ENCODE measurements at places on chromosomes 5 and 9.
A peak's percentile ranks its signal among the peaks of the same experiment; 100 is the strongest.

DNA sequence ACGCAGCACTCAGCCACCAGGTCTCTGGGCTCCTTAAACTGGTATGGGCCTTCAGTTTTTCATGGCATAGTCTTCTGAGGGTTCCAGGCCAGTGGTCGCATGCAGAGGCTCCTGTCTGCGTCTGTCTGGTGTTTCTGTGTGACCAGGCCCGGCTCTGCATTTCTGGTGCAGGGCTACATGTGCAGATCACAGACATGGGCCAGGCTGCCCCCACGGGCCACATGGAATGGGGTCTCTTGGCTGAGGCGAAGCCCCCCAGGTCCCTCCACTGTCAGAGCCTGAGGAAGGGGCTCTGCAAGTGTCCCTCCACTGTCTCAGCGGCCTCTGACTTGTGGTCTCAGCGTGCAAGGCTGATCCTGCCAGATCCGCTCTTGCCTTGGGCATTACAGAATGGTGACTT, 15.6 kb upstream of the CARD19 start:
- no peak overlapping the region for H3K4me3 ChIP-seq
- no peak for DNase-seq
- H3K27ac ChIP-seq, result no peak overlapping the region
- no peaks in the 10 kb centered on the region for H3K36me3 ChIP-seq
- no peaks in the 10 kb centered on the region for H3K4me1 ChIP-seq
- H3K27me3 ChIP-seq, result no peaks in the 10 kb centered on the region

DNA sequence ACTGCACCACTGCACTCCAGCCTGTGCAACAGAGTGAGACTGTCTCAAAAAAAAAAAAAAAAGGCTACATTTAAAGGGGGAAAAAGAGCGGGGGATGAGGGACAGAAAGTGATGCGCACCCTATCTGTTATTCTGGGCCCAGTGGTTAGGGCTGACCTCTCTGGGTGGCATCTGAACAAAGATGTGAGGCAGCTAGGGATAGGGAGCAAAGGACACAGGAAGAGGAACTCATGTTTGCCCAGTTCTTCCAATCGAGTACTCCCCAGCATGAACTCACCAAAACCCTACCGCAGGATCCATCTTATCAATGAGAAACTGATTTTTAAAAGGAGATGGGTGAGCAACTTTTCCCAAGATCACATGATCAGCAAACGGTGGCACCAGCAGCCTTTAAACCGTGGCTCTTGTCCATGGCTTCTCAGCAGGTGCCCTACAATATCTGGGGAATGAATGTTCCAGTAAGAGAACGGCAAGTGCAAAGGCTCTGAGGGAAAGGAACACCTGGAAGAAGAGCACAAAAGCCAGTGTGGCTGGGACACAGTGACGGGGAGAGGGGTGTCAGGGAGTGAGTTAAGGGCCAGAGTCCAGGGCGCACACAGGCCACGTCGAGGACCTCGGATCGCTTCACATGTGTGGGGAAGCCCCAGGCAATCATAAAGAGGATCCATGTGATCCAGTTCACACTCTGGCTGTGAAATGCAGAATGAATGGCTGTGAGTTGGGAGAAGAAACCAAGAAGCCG, 22.0 kb downstream of the RAPGEF1 start:
- no peak for DNase-seq
- H3K27ac ChIP-seq, result peak overlapping the region; percentile 24
- H3K36me3 ChIP-seq, result no peaks in the 10 kb centered on the region
- peaks cover 7% of the 10 kb centered on the region for H3K4me1 ChIP-seq
- H3K27me3 ChIP-seq, result no peaks in the 10 kb centered on the region

- no peak overlapping the region for H3K4me3 ChIP-seq
- no peaks in the 10 kb centered on the region for H3K4me1 ChIP-seq
- DNase-seq, result no peak
- H3K27me3 ChIP-seq, result no peaks in the 10 kb centered on the region
- H3K36me3 ChIP-seq, result no peaks in the 10 kb centered on the region
- H3K27ac ChIP-seq, result no peak overlapping the region
Measured at GRCh38 chr5:24177821-24178220, 467.0 kb downstream of the CDH10 start.

DNA sequence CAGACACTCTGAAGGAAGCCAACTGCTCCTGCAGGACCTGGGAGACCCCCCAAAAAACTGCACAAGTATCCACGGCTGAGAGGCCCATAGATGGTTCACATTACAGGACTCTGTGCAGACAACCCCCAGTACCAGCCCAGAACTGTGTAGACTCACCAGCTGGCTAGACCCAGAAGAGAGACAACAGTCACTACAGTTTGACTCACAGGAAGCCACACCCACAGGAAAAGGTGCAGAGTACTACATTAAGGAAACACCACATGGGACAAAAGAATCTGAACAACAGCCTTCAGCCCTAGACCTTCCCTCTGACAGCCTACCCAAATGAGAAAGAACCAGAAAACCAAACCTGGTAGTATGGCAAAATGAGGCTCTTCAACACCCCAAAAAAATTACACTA, 281.2 kb upstream of the RGMB start:
- no peaks in the 10 kb centered on the region for H3K36me3 ChIP-seq
- H3K4me1 ChIP-seq, result no peaks in the 10 kb centered on the region
- H3K4me3 ChIP-seq, result no peak overlapping the region
- no peaks in the 10 kb centered on the region for H3K27me3 ChIP-seq
- H3K27ac ChIP-seq, result no peak overlapping the region
